ENCODE measurements at places on chromosomes 7 and 10.

DNA sequence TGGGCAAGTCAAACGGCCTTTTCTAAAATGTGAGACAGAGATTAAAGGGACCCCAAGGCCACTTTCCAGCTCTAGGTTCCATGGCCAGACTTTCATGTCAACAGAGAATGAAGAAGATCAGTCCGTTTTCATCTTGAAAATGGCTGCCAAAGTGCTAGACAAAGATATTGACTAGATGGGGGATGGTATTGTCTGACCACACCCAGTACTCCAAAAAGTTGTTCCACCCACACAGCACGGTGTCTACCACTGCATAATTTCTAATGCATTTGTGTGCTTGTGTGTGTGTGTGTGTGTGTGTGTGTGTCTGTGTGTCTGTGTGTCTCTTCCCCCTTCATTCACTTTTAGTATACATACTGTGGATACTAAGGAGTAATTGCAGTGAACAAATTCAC is 1.3 kb downstream of the COL1A2 start:
- no peak for DNase-seq

GRCh38 chr7:73715648-73716317 is 3.7 kb downstream of the STX1A start:
- DNase-seq = no peak

DNA sequence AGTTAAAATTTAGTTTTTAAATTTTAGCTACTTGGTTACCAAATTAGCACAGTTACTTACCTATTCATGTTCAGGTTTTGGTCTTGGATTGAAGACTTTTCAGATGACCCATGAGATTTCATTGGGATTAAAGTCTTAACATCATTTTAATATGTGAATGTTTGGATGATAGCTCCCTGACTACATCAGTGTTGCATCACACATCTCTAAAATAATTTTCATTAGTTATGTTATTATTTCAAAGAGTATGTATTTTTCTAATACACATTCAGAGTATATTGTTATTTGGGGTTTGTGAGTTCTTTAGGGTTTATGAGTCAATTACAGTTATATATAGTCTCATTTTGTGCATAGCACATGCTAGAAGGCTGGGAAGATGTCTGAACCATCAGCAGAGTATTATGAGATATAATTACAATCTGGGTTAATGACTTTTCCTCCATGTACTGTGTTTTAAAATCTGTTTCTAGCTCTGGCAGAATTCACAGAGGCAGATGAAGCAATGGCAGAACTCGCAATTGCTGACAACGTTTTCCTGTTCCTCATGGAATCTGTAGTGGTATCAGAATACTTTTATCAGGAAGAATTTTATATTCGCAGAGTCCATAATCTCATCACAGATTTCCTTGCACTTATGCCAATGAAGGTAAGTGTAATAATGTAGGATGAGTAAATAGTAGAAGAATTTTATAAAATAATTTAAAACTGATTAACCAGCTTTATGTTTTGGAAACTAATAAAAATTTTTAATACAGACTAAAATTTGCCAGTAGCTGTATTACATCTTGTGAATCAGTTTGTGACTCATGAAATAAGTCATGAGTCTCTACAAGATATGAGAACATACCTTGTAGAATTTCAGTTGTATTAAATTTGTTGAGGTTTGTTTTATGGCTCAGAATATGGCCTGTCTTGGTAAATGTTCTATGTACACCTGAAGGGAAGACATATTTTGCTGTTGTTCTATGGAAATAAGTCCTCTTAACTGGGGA is 26.9 kb downstream of the NUP205 start:
- no peak for DNase-seq

- DNase-seq = no peak
These were observed 10.4 kb downstream of the CPA2 start for GRCh38 chr7:130276796-130277762.

DNA sequence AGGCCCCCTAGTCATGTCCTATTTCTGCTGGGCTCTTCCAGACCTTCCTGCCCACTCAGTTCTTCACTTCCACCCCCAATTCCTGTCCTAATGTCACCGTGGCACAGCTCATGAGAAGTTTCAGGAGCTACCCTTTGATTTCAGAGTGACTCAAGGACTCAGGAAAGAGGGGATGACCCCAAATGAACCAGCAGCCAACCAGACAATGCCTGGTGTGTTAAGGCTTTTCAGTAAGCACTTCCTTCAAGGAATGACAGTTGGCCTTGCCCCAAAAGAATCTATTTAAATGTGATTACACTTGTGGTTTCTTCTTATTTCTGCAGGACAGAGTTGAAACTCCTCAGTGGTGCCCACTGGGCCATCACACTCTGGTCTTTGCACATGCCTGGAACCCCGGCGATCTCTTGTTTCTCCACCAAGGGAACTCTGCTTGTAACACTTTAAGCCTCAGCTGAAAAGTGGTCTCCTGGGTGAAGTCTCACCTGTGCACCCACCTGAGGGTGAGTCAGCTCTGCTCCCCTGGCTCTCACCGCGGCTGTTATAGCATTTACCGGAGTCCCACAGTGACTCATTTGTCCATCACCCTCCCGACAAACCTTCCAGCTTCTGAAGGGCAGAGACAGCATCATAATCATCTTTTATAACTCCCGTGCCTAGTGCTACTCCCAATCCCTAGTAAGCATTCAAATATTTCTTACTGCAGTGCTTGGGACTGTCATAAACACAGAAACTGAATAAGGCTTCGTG is 123.0 kb upstream of the SVIL start:
- DNase-seq = no peak

DNA sequence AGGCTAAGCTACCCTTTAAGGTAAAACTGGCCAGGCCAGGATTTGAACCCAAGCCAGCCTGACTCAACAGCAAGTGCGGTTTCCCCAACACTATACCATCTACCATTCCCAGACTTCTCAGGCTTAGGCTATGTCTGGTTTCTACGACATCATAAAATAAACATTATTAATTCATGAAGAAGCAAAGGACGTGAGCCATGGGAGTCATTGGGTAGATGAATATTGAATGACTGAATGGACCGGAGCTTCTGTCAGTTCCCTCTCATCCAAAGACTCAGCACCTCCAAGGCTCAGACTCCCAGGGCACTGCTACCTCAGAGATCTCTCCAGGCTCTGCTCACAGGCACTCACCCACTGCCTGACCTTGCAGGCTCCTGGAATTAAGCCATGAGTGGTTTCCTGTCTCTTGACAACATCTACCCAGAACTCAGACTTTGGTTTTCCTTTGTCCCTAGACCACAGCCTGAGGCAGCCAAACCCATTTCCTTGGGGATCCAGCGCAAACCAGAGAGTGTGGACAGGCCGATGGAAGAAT is 64.6 kb upstream of the STEAP1B start:
- DNase-seq = no peak

- DNase-seq = no peak
These were observed 95.5 kb downstream of the OAT start for GRCh38 chr10:124323111-124323725.

DNA sequence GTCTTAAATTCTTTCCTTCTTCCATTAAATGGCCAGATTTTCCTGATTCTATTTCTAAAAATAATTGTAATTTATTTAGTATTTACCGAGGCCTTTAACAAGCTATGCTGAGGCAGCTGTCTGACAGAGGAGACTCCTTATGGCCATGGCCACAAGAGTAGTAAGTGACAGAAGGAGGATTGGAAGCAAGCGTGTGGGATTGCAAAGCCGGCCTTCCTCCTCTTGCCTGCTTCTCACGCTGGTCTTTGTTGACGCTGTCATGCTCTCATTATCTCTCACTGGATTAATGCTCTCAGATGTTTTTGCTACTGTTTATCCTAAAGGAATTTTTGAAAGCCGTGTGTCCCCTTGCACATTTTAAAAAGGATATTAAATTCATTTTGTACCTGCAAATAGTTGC is 546.3 kb downstream of the SDK1 start:
- no peak for DNase-seq

- DNase-seq = no peak
These were observed 317.9 kb upstream of the KLF6 start for GRCh38 chr10:4102802-4103344.

Data from effector CD4-positive, alpha-beta T cell (primary cell).